ENCODE measurements at places on chromosomes 11 and 22.

- DNase-seq: no peak
Measured at GRCh38 chr11:130531061-130531460, 82.6 kb downstream of the ADAMTS15 start.

- no peak for DNase-seq
Measured at GRCh38 chr22:40414838-40415505, 44.6 kb downstream of the SGSM3 start.

GRCh38 chr11:81787584-81788049 lies 946.0 kb downstream of the FAM181B start:
- no peak for DNase-seq

- DNase-seq: peak; percentile 45
Measured at GRCh38 chr22:32265882-32266767, 11.0 kb upstream of the SLC5A4 start.

- no peak for DNase-seq
Measured at GRCh38 chr22:45867118-45867905, 109.7 kb downstream of the WNT7B start.

DNA sequence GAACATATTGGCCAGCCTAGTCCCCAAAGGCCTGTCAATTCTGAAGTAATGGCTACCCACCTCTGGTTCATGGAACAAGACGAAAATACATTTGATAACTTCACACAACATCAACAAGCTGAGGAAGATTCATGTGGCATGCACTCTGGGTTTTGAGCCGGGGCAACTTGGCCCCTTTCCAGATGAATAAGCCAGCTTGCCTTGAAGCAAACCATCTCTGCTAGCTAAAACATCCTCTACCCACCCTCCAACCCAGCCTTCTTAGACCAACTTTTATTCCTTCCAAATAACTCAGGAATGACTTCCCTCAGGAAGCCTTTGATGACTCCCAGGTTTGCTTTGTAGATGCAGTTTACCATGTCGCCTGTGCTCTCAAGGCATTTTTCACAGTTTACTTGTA lies 94.4 kb downstream of the SLC1A2 start:
- no peak for DNase-seq

DNA sequence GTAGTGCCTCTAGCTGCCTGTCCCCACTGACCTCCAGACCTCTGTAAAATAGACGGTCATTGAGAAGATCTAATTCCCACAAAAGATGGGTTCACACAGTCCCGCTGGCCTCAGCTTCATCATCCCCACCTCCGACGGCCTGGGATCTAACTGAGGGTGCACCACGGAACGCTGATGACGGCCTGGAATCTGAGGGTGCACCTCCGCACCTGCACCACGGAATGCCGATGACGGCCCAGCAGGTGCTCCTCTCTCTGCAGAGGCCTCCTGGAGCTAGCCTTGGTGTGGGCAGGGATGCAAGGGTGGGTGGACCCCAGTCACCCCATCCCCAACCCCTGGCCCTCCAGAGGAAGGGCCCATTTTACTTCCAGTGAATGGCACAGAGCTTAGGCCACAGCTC lies 77.3 kb downstream of the PHF21B start:
- DNase-seq: no peak

GRCh38 chr11:26742966-26743365 lies 21.1 kb upstream of the SLC5A12 start:
- DNase-seq: no peak

DNA sequence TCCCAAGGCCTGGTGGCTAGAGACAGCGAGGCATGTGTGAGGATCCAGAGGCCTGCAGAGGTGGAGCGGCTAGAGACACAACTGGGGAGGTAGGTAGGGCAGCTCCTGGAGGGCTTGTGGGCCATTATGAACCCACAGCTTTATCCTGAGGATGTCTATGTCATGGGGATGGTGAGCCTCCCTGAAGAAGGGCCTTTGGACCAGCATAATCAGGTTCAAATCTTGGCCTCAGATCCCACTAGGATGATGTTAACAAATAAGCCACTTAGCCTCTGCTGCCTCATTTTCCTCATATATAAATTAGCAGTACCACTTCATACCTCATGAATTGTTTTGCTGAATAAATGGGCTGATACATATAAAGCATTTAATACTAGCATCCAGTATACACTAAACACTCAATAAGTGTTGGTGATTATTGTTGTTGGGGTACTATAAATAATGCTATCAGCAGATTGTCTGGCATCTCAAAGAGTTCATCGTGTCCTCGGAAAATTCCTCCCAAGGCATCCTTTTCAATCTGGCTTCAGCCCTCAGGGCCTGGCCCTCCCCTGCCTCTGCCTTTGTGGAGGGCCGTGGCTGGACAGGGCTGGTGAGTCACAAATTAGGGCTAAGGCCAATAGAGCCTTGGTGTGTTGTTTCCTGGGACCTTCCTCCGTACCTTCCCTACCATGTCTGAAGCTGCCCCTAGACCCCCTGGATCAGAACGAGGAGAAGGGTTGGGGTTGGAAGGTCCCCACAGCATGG lies 30.9 kb upstream of the LRRC32 start:
- DNase-seq: no peak

Data from stimulated activated CD8-positive, alpha-beta memory T cell treated with anti-CD3 and anti-CD28 coated beads, Interleukin-15, amount 100 ng/mL, for 1 hour (primary cell).